ENCODE measurements at places on chromosomes 13 and 19.
A peak's percentile ranks its signal among the peaks of the same experiment; 100 is the strongest.

- no peak for DNase-seq
These were observed 63.4 kb downstream of the INSR start for GRCh38 chr19:7230826-7231225.

- no peak for DNase-seq
These were observed 139.6 kb downstream of the STOML3 start for GRCh38 chr13:38850868-38851626.

DNA sequence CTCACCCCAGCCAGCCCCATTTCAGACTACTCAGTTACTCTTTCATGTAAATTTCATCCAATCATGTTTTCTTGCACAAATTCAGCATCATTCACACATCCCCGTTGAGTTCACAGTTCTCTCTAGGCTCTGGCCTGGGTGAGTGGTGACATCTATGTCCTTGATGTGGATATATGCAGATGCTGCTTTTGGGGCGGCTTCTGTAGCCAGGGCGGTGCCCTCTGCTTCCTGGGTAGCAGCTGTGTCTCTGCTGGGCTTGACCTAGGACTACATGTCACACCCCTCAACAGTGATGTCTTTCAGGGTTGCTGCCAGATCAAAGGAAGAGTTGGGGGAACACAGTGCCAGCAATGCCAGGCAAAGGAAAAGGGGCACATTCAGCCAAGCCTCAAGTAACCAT lies 68.5 kb upstream of the KCTD15 start:
- DNase-seq, result no peak

GRCh38 chr13:106373989-106374572 lies 161.4 kb downstream of the EFNB2 start:
- peak; percentile 5 for DNase-seq

GRCh38 chr19:18580311-18580710 lies 8.3 kb upstream of the REX1BD start:
- no peak for DNase-seq
